ENCODE measurements at places on chromosomes 1 and 21.

- no peak for DNase-seq
Observed at GRCh38 chr1:152960452-152961044, 9.9 kb upstream of the SPRR4 start.

DNA sequence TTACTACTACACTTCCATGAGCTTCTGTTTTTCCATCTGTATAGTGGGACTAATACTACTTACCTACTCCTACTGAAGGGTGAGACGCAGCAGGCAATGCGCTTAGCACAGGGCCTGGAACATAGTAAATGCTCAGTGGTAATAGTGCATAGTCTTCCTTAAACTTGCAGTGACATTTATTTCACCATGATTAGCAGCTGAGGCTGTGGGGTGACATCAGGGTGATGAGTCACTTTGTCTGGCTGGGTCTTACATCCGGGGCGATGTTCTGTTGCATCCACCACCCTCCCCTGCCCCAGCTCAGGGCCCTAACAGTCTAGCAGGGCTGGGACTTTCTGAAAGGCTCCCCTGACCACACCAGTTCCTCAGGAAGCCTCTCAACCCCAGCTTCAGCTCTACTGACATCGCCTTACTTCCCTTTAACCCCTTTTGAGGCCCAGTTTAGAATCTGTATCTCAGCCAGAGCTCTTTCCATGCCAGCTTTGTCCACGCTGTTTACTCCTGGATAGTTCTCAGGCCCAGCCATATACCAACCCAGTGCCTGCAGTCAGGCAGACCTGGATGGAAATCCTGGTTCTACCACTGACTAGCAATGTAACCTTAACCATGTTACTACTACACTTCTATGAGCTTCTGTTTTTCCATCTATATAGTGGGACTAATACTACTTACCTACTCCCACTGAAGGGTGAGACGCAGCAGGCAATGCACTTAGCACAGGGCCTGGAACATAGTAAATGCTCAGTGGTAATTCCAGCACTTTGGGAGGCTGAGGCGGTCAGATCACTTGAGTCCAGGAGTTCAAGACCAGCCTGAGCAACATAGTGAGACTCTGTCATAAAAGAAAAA is 66.3 kb downstream of the CD58 start:
- DNase-seq: peak; percentile 86

GRCh38 chr1:18716112-18716784 is 85.6 kb downstream of the PAX7 start:
- DNase-seq: peak; percentile 1

GRCh38 chr1:214532070-214532469 is 19.3 kb downstream of the PTPN14 start:
- no peak for DNase-seq

DNA sequence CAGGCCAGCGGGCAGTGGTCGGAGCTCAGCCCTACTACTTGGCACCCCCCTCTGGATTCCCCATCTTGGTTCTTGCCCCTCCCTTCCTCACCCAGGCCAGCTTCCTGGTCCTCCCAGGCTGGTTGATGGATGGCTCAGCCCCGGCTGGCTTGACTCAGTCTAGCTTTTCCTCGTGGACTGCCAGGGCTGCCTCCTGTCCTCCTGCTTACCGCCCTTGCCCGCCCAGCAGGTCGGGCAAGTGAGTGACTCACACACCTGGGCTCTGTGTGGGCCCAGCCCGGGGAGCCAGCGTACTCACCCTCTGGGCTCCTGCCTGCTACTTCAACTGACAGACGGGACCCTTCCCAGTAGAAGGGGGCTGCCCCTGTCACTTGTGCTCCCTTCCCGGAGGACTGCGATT is 19.5 kb upstream of the ARHGEF10L start:
- DNase-seq: no peak

- DNase-seq: no peak
Observed at GRCh38 chr1:17213148-17213781, 8.3 kb downstream of the PADI1 start.

DNA sequence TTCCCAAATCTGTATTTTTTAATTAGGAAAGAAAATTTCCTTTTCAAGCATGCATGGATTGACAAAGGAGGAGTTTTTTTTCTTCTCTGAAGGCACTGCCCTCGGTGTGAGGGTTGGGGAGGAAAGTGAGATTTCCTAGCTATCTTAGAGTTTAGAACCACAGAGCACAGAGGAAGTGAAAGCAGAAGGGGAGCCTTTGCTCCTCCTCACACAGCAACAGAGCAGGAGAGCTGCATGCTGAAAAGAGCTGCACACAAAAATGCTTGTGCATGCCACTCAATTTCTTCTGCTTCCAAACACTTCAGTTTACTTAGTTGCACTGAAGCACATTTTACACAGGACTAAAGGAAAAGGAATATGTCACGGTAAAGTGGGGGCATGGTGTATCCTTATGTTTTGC is 308.1 kb downstream of the GPATCH2 start:
- no peak for DNase-seq

- DNase-seq: no peak
Observed at GRCh38 chr1:118275472-118276115, 90.6 kb upstream of the SPAG17 start.

GRCh38 chr1:86429835-86430234 is 5.9 kb downstream of the CLCA2 start:
- peak; percentile 95 for DNase-seq

GRCh38 chr21:43808367-43808766 is 19.0 kb downstream of the RRP1 start:
- no peak for DNase-seq

- peak; percentile 12 for DNase-seq
Observed at GRCh38 chr1:31152181-31152795, 86.8 kb upstream of the PUM1 start.

- no peak for DNase-seq
Observed at GRCh38 chr1:85570446-85571180, 9.9 kb upstream of the CCN1 start.

GRCh38 chr1:203581841-203582240 is 44.8 kb upstream of the ATP2B4 start:
- DNase-seq: no peak

GRCh38 chr21:45826676-45827301 is 154.8 kb upstream of the COL6A1 start:
- DNase-seq: no peak

GRCh38 chr1:167630568-167631385 is 745 bp downstream of the RCSD1 start:
- DNase-seq: peak; percentile 48

DNA sequence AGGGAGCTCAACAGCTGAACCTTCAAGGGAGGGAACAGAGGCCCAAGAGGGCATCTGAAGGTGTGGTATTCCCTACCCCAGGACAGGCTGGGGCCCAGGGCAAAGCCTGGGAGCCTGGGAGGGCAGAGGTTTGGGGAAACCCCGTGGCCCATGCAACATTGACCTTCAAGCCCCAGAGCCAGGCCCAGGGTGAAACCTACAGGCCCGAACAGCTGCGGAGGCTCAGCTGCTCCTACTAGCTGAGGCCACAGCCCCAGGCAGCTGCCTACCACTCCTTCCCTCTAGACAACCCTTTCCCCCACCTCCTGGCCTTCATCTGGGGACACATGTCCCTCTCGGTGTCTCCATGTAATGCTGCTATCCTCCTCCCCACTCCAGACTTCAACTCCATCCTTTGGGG is 3.2 kb downstream of the LAD1 start:
- DNase-seq: no peak

- no peak for DNase-seq
Observed at GRCh38 chr1:9300573-9300972, 7.9 kb downstream of the SPSB1 start.

DNA sequence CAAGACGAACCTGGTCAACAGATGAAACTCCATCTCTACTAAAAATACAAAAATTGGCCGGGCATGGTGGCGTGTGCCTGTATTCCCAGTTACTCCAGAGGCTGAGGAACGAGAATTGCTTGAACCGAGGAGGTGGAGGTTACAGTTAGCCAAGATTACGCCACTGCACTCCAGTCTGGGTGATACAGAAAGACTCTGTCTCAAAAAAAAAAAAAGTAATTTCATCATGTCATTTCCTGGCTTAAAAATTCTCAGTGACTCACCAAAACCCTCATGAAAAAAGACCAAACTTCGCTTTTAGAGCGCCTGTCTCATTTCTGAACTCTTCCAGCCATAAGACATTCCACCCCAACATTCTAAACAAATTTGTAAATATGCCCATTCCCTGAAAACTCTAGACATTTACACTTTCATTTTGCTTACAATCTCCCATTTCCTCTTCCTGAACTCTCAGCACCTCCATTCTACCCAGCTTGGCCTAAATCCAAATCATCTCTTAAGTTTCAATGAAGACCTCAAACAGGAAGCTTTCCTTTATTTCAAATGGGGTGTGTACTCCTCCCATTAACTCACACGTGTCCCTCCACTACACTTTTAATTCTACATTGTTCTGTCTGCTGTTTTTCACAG is 50.5 kb upstream of the PRRC2C start:
- DNase-seq: peak; percentile 56

DNA sequence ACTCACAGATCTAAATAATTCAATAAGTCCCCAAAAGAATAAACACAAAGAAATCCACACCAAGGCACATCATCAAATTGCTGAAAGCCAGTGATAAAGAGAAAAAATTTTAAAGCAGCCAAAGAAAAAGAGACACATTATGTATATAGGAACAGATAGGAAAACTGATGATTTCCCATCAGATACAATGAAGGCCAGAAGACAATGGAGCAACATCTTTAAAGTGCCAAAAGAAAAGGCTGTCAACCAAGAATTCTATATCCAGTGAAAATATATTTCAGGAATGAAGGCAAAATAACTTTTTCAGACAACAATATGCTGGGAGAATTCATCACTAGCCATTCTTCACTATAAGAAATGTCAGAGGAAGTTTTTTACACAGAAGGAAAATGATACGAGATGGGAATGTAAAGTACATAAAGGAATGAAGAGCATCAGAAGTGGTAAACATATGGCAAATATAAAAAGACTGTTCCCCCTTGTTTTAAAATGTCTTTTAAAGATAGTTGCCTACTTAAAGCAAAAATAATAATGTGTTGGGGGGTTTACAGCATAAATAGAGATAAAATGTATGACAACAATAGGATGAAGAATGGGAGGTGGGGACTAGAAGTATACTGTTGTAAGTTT is 9.4 kb upstream of the MYOG start:
- DNase-seq: no peak

GRCh38 chr1:226123591-226124471 is 61.3 kb downstream of the H3-3A start:
- no peak for DNase-seq

- no peak for DNase-seq
Observed at GRCh38 chr21:24716281-24716918, 890.9 kb downstream of the MRPL39 start.

- DNase-seq: no peak
Observed at GRCh38 chr1:224300346-224300745, 29.6 kb downstream of the NVL start.

- DNase-seq: no peak
Observed at GRCh38 chr1:115114308-115114707, 25.0 kb upstream of the TSPAN2 start.

- no peak for DNase-seq
Observed at GRCh38 chr1:74517599-74518051, 5.2 kb upstream of the LRRC53 start.

GRCh38 chr1:35279555-35279904 is 11.0 kb downstream of the ZMYM4 start:
- DNase-seq: no peak

DNA sequence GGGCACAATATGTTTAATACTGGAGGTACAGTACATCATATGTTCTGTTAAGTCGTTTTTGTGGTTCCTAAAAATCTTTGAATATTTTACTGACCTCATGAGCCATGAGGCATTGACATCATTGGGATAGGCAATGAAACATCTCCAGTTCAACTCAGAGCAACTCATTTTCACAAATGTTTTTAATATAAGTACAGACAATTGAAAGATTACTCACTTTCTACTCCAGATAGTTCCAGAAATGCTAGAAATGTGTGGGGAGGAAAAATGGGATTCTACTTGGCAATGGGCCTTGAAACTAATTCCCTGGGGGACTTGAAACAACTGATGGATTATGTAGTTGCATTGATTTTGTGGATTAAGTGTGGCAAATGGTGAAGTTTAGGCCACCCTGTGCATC is 7.2 kb upstream of the C8B start:
- DNase-seq: no peak

- DNase-seq: peak; percentile 64
Observed at GRCh38 chr1:215128504-215128903, 46.0 kb downstream of the KCNK2 start.

DNA sequence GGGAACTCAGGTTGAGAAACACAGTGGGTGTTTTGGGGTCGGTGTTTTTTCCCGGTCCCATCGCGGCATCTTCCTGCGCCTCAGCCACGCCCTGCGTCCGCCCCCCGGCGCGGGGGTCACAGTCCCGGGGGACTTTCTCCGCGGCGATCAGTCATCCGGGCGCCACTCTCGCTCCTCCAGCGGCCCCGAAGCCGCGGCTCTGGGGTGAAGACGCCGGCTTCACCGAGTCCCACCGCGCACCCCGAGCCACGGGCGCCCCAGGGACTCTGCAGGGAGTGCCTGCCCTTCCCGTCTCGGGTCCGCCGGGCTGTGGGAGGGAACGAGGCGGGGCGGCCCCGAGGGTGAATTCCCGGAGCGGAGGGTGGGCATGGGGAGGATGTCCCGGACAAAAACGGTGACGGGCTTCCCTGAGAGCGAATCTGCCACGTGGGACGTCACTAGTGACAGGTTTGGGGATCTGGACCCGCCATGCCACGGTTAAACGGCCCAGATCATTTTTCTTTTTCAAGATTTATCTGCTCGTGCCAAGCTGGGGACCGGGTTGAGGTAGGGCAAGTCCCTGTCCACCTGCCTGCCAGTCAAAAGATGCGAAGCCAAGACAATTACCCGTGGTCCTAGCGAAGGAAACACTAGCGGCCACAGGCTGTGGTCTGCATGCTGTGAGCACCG is 717 bp upstream of the BATF3 start:
- no peak for DNase-seq

GRCh38 chr1:209208648-209209047 is 374.9 kb upstream of the CAMK1G start:
- no peak for DNase-seq

DNA sequence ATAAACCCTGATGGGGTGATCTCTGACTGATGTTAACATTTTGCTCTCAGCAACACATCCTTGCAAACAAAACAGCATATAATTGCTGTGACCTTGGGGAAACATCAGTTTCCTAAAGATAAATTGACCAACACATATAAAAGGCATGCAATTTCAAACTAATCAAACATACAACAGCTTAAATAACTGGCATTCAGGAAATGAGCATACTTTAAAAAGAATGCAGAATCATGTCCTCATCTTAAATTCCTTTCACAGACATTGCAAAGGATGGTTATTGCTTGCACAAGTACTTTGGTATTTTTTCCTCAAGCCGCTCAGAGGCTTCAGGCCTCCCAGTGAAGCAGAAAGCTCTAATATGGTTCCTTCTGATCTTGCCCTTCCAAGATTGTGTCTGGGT is 53.4 kb upstream of the RGS18 start:
- no peak for DNase-seq

All from KBM-7 (cell line).